Foreskin keratinocyte (primary cell): ENCODE measurements at places on chromosomes 16 and 17.

DNA sequence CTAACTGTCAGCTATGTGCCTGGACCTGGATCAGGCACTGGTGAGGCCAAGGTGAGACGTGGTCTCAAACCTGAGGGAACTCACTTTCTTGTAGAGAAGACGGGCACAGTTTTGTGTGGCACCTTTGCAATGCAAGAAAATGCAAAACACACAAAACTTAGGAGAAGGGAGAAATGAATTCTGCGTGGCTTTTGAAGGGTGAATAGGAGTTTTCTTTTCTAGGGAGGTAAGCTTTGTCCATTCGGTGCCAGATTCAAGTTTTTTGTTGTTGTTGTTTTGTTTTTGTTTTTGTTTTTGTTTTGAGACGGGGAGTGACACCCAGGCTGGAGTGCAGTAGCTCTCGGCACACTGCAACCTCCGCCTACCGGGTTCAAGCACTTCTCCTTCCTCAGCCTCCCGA lies 1.4 kb downstream of the TOM1L1 start:
- no peak for DNase-seq

- DNase-seq = no peak
These were observed 44.4 kb upstream of the ZFHX3 start for GRCh38 chr16:73092236-73092781.

GRCh38 chr17:412211-413015 lies 59.8 kb upstream of the RPH3AL start:
- no peak for DNase-seq

DNA sequence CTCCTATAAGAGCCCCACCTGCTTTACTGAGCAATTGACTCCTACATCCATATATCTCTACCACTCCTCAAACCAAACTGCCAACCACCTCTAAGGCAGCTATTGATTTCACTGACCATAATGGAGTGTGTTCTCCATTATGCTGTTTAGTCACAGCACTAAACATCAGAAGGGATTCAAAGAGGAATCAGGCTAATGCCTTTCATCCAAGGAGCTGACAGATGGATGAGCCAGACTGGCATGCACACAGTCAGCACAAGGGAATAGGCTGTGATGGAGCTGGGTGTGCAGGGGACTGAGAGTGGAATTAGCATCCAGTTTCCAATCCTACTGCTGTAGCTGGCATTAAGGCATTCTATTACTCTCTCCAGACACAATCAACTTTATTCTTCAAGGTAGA lies 88.7 kb upstream of the CCL2 start:
- DNase-seq = no peak

DNA sequence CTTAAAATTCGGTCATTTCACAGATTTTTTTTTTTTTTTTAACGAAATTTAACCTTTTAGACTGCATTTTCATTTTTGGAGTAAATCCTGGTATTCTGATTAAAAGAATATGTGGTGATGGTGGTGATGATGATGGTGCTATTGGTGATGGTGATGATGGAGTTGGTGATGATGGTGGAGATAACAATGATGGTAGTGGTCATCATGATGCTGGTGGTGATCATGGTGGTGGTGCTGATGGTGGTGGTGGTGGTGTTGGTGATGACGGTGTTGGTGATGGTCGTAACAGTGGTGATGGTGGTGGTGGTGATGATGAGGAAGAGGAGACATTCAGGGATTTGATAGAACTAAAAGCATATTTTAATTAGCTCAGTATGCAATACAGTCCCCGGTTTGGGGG lies 84.0 kb downstream of the TNRC6C start:
- no peak for DNase-seq

DNA sequence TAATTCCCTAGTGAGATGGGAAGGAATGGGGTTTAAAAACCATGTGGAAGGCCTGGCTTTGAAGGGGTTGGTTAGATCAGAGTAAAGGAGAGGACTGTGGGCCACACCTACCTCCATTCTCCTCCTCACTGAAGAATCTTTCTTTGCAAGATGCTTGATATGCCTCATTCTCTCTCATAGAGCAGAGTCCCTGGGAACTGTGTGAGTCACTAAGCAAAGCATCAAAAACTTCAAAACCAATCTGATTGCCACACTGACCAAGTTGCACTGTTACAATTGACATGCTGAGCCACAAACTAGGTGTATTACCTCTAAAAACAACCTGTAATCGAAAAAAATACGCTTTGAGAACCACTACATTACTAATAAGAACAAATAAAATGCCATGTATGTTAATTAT lies 2.0 kb downstream of the TUBD1 start:
- no peak for DNase-seq

DNA sequence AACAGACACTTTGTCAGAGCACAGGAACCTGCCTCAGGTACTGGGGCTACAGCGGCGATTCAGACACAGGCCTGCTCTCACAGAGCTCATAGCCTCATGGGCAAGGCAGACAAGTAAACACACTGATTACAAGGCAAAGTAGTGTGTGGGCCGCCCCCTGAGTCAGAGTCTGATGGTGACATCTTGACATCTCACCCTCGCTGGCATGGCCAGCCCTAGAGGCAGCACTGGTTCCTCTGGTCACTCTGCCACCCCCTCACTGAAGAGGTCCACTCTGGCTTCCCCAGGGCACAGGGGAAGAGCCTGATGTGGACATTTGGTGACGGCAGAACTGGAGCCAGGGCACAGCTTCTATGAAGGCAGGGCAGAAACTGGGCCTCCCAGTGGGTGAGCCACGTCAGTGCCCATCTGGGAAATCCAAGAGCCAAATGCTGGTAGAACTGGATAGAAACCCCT lies 32.9 kb upstream of the TOB1 start:
- DNase-seq = no peak

GRCh38 chr16:7167626-7168025 lies 165.0 kb upstream of the RBFOX1 start:
- no peak for DNase-seq

GRCh38 chr16:21336231-21336630 lies 58.1 kb upstream of the CRYM start:
- DNase-seq = peak; percentile 10

GRCh38 chr17:7888184-7888920 lies at the start of gene CHD3:
TSS of gene CHD3 (plus strand) at chr17:7888789. CDS start at chr17:7889001, 212 bp downstream.
- peak; percentile 54 for DNase-seq

DNA sequence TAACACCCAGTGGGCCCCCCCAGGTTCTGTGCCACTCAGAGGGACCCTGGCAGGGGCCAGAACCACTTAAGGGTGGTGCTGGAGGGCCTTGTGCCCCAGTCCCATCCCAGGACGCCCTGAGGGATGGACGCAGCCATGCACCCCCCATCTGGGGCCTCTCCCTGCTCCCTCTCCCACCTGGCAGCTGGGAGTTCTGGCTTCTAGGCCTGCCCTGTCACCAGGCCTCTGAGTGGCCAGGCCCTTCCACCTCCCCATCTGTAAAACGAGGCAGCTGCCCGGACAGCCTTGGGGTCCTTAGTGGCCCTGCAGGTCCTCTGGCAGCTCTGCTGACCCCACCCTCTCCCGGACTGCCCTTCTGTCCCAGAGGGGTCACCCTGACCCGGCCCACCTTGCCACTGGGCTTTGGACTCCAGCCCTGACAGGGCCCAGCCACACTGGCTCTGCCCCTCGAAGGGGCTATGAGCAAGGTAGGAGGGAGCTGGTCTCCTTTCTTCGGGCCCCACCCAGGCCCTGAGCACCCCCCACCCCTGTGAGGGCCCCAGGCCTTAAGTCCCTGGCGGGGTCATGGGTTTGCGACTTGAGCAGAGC lies 12.3 kb downstream of the PAM16 start:
- no peak for DNase-seq

DNA sequence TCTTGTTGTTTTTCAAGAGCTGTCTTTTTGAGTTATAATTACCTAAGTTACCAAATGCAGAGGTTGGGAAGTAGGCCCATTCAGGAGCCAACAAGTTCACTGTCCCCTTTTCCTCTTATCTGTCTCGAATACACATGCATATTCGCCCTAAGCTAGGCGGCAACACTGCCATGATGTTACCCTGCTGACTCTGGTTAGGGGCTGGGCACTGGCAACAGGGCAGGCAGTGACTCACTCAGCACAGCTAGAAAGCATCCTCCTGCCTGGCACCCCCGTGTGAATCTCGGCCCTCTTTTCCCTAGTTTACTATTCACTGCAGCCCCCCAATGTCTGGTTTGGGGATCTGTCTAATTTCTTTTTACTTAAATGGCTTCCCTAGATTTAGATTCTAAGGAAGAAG lies 13.8 kb downstream of the DBF4B start:
- no peak for DNase-seq

DNA sequence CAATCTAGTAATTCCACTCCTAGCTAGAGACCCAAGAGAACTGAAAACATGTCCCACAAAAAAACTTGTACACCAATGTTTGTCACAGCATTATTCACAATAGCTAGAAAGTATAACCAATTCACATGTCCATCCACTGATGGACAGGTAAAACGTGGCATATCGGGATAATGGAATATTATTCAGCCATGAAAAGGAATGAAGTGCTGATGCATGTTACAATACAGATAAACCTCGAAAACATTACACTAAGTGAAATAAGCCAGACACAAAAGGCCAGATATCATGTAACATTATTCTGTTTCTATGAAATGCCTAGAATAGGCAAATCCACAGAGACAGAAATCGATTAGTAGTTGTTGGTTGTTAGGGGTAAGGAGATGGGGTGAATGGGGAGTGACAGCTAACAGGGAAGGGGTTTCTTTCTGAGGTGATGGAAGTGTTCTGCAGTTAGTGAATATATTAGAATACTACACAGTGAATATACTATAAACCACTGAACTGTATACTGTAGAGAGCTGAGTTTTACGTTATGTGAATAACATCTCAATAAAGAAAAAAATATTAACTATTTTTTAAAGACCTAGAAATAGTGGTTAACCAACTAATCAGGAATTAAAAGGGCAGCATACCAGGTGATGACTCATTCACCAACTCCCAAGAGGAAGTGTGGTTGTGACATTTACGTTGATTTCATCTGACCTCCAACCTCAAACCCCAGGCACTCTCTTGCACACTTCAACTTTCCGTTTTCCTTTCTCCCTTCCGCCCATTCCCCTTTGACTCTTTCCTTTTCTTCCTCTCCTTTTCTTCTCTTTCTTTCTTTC lies 48.6 kb downstream of the GAS7 start:
- DNase-seq = peak; percentile 37

GRCh38 chr16:58035356-58036170 lies 10.0 kb downstream of the MMP15 start:
- no peak for DNase-seq

- DNase-seq = no peak
These were observed 3.4 kb downstream of the SPNS1 start for GRCh38 chr16:28977703-28978662.

- DNase-seq = no peak
These were observed 2.2 kb downstream of the LDHD start for GRCh38 chr16:75114179-75114945.

GRCh38 chr17:76481071-76481655 lies 13.8 kb downstream of the AANAT start:
- no peak for DNase-seq

DNA sequence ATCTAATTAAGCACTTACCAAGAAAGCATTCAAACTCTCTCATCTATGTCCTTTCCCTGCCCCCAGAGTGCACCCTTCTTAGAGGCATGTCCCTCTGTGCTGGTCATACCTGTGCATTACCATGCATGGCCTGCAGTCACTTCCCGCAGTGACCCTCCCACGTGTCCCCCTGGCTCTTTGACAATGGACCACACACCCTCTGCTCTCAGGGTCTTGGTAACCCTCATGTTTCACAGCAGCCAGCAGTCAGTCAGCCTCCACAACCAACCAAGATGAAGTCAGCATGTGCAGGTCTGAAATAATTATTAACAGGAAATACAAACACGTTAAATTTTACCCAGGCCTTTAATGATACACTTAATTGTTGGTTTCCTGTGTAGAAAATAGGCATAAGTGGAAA lies 10.1 kb downstream of the KRT33A start:
- no peak for DNase-seq

- DNase-seq = no peak
These were observed 42.4 kb upstream of the IL21R start for GRCh38 chr16:27359615-27360014.

DNA sequence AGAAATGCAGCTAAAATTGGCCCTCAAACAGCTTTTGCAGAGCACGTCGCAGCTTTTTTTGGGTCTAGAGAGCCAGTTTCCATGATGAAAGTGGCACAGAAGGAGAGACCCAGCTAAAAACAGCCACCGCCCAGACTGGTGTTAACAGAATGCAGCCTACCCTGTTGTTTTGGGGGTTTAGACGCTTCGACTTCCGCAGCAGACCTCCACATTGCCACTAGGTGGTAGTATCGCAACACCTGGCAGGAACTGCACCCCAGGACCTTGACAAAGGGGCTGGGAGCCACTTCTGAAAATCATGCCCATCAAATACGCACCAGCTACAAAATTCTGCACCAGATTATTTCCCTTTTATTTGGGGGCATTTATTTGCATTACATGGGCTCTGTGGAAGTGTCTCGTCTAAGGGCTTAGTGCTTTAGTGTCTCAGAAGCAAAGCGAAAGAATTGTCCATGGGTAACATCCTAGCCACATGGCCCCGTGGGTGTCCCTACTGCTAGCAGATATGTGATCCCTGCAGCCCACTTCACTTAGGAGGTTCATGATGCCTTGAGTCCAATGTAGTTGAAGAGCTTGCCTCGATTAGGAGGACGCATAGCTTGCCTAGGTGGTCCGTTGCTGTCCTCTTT lies 167.1 kb downstream of the HAPSTR1 start:
- DNase-seq = no peak

DNA sequence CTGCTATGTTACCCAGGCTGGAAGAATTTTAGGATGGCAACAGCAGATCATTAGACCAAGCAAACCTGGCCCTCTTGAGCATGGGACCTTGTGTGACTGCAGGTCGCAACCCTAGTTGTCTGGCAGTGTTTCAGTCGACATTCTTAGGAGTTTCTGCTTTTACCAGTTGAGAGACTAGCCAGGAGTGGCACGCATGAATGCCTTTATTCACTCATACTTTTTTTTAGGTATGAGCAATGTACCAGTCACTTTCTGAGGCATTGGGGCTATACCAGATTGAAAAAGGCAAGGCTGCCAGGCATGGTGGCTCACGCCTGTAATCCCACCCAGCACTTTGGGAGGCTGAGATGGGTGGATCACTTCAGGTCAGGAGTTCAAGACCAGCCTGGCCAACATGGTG lies 28.2 kb upstream of the HAS3 start:
- DNase-seq = peak; percentile 94

DNA sequence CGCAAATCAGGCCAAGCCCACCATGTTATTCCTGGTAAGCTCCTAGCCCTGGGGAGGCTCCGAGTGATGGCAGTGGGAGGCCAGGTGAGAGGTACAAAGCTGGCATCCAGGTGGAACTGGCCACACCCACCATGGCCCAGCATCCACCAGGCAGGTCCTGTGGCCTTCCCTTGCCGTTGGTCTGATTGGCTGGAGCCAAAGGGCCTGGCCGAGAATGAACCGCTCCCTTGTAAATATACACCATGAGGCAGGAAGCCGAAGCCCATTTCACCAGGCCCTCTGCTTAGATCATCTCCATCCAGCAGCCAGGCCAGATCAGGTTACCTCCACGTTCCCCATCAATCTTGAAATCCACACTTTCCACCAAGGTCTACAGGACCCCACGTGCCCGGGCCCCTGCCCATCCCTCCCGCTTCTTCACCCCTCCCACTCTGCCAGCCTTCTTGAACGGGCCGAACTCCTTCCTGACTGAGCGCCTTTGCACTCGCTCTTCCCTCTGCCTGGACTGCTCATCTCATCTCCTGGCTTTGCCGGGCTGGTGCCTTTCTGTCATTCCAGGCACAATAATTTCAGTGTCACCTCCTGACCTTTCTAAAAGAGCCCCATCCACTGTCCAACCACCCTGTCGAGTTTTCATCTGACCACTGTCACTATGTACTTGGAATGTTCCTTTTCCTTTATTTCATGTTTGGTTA lies 5.8 kb downstream of the SOCS1 start:
- DNase-seq = no peak

- DNase-seq = no peak
These were observed 5.9 kb downstream of the TSPOAP1 start for GRCh38 chr17:58322581-58323185.
